ENCODE measurements at places on chromosomes 12 and 14. TPM values are rescaled to one million over a fixed set of nuclear protein-coding genes. Genes with fewer than 3 reads are reported as not detected.

Gene TEX52
- polyA plus RNA-seq: 0.34 TPM

Gene OR6C2
- not detected for polyA plus RNA-seq

Gene PLEKHD1
- polyA plus RNA-seq: 3.7 TPM

Gene PROX2
- polyA plus RNA-seq: 4.0 TPM

GRCh38 chr12:23098517-23098916 lies 473.5 kb downstream of the ETNK1 start:
- no peak for DNase-seq

DNA sequence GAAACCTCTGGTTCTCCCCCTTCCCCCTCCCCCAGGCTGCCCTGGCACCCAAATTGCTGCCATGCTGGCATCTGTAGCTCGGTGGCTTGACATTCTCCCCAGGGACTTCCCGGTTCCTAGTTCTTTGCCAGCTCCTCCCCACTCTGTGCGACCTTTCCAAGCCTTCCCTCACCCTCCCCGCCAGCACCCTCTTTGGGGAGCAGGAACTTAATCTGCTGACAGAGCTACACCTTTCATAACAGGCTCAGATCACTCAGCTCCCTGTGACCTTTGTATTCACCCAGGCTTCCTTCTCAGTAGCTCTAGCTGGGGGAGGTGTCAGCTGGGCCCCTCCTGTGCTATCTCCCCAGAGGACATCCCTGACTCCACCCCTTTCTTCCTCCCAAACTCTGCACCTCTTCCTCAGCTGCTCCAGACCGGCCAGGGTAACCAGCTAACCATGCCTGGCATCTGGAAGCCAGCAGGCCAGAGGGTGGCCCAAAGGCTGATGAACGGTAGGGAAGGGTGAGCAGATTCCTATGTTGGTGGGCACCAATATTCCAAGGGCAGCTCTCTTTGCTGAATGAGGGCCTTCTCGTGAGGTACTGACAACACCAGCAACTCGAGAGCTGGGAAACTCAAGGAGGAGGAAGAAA lies 1.8 kb upstream of the COX14 start:
- no peak for DNase-seq

DNA sequence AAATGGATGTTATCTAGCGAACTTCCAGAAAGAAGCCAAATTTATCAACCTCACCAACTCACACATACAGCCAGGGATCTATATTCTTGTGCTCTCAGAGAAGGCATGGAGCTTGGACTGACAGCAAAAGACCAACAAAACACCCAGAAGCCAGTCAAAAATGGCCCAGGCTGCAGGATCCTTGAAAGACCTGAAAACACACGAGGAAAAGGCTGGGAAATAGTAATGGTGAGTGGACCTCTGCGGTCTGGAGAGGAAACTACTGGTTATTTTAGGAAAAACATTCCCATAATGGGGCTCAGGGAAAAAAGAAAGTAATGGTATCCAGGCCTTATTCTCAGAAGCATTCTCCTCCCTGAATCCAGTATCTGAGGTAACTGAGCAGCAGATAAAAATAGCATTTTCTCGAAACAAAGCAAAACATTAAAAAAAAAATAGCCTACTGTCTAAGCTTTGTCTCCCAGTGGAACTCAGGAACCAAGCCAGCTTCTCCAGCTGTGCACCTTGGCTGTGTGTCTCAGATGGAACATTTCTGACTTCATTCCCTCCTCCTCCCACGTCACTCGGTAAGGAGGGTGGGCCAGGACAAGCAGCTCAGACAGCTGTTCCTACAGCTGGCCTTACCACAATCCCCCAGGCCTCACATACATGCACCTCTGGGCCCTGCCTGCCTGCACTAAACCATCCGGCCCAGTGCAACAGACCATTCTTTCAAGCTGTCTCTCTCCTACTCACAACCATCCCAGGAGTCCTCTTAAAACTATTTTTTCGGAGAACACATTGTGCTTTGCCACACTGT lies 249.9 kb downstream of the DAD1 start:
- no peak for DNase-seq

GRCh38 chr12:16030744-16031143 lies 119.6 kb downstream of the DERA start:
- no peak for DNase-seq

All from left renal cortex interstitium (tissue), 4 donors.